SIG-M5 (cell line): ENCODE measurements at places on chromosomes 2 and 18.
A peak's percentile ranks its signal among the peaks of the same experiment; 100 is the strongest.

GRCh38 chr18:10170375-10170774 lies 256.6 kb downstream of the VAPA start:
- no peak for DNase-seq

GRCh38 chr2:153105829-153106578 lies 372.6 kb downstream of the RPRM start:
- no peak for DNase-seq

GRCh38 chr18:51149670-51150069 lies 47.8 kb downstream of the MEX3C start:
- no peak for DNase-seq

DNA sequence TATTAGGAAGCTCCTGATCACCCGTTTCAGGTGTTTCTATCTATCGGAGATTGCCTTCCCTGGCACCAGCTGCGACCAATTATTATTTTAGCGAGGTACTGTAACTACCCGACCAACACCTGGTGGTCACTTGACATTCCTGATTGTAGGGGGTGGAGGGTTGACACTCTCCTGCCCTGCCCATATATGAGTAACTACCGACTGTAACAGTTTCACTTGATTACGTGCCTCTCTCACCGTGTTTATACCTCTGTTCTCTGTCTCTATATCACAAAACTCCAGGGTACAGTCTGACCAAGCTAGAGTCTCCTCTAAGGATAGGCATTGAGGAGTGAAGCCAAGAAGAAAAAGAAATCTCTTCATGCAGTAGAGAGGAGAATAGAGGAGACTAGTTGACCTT lies 268.0 kb upstream of the LRATD1 start:
- no peak for DNase-seq

GRCh38 chr2:143564419-143564818 lies 435.2 kb downstream of the ARHGAP15 start:
- no peak for DNase-seq

DNA sequence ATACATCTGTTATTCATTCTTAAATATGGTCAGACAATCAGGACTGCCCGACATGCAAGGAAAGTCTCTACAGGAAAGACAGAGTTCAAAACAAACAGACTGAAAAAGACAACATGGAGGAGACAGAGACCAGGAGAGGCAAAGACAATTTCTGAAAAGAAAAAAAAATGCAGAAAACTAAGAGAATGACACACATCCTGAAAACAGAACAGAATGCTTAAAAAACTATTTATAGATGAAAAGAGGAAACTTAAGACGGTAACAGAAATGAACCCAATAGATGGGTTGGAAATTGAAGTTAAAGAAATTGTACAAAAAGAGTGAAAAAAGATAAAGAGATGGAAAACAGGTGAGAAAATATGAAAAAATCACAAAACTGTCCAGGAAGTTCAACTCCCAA lies 95.7 kb downstream of the BCL2 start:
- DNase-seq: no peak

GRCh38 chr2:57407772-57408201 lies 638.8 kb upstream of the VRK2 start:
- DNase-seq: no peak

DNA sequence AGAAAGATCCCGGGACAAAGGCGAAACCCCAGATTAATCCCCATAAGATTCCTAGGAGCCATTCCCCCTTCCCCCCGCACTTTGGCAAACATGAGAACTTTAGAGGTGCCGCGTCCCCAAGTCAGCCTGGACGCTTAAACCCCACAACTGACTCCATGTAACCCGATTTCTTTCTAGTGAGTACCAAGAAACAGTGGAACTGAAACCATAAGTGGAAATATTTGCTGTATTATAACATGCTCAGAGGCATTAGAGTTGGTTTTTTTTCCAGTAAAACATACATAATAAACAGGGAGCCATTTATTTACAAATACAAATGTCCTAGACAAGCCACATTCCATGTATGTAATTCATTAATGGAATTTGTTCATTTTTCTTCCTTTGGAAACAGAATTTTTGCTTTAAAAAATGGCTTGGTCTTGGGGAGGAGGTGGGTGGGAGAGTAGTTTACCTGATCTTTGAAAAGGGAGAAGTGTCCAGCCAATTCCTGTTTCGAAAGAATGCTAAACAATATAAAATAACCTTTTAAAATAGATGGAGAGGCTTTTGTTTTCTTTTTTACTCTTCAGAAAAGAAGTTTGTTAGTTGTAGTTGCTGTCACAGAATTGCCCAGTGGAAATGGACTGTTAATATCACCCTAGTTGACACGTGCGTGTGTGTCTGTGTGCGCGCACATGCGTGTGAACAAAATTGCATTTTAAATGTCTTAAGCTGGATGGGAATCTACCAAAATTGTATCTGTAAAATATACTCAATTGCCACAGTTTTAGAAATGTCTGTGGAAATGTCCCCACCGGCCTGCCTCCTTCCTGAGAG lies 10.6 kb downstream of the POU3F3 start:
- DNase-seq: no peak

DNA sequence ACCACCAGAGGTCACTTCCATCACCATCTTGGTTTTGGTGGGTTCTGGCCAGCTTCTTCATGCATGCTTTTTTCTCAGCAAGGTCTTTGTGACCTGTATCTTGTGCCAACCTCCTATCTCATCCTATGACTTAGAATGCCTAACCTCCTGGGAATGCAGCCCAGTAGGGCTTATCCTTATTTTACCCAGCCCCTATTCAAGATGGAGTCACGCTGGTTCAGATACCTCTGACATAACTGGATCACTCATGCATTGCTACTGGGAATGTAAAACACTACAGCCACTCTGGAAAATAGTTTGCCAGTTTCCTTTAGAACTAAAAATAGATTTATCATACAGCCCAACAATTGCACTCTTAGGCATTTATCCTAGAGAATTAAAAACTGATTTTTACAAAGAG lies 219.2 kb downstream of the IRS1 start:
- DNase-seq: no peak

DNA sequence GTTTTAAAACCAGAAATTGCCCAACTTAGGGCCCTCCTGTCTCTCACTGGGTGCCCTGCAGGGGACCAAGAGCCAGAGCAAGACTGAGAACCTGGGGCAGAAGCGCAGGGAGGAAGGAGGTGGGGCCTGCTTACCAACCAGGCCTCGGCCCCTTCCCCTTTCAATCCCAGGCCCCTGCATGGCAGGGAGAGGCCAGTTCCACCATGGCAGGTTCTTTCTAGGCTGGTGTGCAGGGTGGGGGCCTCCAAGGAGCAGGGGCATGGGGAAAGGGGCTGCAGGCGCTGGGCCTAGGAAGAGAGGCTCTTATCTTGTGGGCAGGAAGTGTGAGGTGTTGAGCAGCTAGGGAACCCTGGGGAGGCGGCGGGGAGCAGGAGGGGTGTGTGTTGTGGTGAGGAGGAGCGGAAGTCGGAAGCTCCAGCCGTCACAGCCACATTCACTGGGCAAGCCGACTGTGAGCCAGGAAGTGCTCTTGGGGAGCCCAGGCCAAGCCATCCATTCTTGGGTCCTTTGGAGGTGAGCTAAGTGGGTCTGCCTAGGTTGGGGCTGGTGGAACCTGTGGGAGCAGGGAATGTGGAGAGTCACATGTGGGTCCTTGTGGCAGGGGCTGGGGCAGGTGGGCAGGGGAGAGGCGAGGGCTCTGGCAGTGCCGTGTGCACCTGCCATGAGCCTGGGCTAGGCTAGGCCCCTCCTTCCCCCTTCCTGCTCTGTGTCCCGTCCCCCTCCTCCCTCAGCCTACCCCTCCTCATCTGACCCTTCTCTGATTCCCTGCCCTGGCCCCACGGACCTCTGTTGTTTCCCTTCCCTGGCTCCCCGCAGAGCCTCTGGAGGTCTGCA lies at the start of gene PSD4:
Gene PSD4 (plus strand): TSS at position 430 of the 834 bp plus-strand sequence. CDS start 8,486 bp downstream, outside the sequence.
- DNase-seq: peak; percentile 78

DNA sequence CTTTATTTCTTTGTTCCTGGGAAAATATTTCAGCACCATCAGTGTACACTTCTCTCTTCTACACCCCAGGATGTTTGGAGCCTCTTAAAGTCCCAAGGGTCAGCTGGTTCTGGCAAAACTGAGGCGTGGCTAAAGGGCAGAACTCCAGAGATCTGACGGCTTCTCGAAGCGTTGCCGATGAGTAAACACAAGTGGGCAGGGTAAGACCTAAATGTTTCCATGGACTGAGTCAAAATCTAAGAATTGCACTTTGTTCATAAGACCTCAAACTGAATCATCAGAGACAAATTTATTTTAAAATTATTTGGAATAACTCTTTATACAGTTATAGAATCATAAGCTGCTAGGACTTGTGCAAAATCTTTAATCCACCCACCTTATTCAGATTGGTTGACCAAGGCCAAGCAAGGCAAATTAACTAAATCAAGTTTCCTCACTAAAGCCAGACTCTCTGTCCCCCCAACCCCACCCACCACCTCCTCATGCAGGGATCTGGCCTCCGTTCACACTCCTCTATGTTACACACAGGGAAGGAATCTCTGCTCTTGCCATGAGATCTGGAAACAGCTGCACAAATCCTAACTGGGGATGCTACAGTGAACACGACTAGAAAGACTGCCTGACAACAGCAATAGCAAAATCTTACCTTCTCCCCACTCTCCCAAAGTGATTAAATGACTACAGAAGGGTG lies 342.6 kb upstream of the KLHL29 start:
- DNase-seq: no peak

DNA sequence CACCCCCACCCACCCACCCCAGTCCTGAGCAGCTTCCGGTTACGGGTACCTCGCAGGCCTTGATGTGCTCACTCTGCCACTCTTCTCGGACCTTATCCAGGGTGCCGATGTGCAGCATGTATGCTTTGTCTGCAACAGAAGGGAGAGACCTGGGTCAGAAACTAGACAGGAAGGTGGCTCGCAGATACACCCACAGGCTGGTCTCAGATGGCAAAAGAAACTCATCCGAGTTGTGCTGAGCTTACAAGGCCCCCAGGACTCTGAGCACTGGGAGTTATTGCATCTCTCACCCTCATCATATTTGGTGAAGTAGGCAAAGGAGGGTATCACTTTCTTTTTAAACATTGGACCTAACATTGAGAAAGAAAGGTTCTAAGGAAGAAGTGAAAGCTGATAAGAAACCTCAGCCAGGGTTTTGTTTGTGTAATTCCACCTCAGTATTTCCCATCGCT lies 30.6 kb upstream of the EPG5 start:
- no peak for DNase-seq

DNA sequence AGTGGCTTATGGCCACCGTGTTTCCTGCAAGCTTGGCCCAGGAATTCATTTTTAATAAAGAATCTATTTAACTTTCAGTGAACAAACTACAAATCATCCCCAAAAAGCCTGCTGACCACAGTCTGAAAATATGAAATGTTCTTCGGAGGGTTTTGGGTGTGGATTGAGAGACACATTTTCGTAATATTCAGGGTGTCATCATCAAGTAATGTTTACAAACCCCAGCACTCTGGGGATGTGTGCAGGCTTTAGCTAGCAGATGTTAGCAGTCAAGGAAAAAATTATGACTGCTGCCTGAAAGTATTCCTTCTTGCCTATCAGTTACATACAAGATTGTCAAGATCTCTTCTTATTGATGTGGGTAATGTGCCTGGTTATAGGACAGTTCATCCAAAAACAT lies 143.9 kb upstream of the FN1 start:
- no peak for DNase-seq

- no peak for DNase-seq
Measured at GRCh38 chr2:104521247-104521646, 332.7 kb upstream of the POU3F3 start.

DNA sequence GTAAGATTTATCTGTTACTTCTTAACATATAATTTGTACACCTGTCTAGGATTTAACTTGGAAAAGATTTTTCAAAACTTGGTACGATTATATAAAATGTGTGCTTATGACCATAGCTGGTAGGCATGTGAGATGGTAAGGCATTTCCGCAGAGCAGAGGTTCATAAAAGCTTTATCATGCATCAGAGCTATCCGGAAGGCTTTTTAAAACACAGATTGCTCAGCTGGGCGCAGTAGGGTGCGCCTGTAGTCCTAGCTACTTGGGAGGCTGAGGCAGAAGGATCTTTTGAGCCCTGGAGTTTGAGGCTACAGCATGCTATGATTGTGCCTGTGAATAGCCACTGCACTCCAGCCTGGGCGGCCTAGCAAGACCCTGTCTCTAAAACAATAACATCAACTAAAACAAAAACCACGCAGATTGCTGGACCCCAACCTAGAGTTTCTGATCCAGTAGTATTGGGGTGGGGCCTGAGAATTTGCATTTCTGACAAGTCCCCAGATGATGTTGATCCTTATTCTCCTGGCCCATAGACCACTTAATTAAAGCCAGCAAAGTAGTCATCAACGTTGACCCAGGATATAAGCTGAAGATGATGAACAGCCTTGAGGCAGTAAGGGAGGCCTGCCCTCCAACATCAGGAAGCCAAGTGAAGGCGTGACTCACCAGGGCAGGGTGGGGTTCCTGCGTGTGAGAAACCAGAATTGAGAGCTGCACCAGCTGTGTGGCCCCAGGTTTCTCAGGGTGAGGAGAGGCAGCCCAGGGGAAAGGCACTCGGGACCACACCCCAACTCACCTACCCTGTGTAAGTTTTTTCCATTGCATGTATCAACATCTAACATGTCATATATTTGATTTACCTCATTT lies 21.6 kb upstream of the SLC20A1 start:
- DNase-seq: no peak

DNA sequence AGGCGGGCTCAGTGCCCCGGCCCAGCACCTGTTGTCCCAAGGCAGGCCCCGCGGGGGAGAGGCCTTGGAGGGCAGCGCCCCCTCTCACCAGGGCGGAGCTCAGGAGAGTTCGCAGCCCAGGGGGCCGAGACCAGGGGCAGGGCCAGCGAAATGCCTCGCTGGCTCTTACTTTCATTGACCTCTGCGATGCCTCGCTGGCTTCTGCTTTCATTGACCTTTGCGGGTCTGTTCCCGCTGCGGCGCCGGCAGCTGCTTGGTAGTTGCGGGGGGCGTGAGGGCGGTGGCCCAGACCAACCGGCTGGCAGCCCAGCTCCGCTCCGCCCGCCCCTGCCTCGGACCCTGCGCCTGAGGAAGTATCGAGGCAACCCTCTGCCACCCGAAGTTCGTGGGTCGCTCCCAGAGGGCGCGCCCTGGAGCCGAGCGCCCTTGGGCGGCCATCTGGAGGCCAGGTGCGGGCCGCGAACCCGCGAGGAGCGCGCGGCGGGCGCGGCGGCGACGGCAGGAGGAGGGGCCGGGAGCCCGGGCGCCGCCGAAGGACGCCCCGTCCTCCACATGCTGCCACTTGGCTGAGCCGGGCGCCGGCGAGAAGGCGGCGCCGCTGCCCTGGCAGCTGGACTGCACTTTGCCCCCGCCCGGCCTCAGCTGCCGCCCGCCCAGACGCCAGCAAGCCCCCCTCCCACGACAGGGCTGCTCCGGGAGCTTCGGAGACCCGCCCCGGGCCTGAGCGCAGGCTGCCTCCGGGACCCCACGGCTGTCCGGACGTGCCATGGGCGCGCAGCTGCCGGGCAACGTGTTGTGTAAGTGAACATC lies 118.0 kb upstream of the MSTN start:
- no peak for DNase-seq

DNA sequence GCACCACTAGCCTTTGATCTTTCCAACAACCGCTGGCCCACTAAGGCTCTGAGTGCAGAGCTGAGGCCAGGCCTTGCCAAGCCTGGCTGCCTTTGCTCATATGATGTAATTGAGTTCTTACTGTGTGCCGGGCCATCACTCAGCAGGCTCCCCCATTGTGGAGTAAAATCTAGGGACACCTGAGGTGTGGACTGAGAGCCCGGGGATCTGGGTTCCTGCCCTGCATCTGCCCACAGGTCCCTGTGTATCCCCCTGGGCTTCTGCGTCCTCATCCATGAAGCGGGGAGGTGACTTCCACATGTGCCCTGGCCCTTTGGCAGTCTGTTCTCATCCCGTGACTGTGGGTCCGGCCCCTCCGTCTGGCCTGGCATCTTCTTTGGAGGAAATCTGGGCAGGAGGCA lies 33.8 kb downstream of the GREB1 start:
- no peak for DNase-seq

GRCh38 chr2:237057107-237057506 lies 28.6 kb upstream of the COPS8 start:
- DNase-seq: no peak

- no peak for DNase-seq
Measured at GRCh38 chr2:63866009-63866709, 24.5 kb downstream of the UGP2 start.
